ENCODE measurements at places on chromosomes 11 and 22. TPM values are rescaled to one million over a fixed set of nuclear protein-coding genes. Genes with fewer than 3 reads are reported as not detected.

- DNase-seq = no peak
- H3K4me1 ChIP-seq = no peaks in the 10 kb centered on the region
- H3K36me3 ChIP-seq = no peaks in the 10 kb centered on the region
- H3K27me3 ChIP-seq = peaks cover 6% of the 10 kb centered on the region
- no peak overlapping the region for H3K4me3 ChIP-seq
Measured at GRCh38 chr11:44634401-44635281, 69.2 kb downstream of the CD82 start.

- no peaks in the 10 kb centered on the region for H3K27me3 ChIP-seq
- no peak overlapping the region for H3K4me3 ChIP-seq
- peaks cover 12% of the 10 kb centered on the region for H3K4me1 ChIP-seq
- no peak overlapping the region for H3K27ac ChIP-seq
- peaks cover 4% of the 10 kb centered on the region for H3K36me3 ChIP-seq
- DNase-seq = peak; percentile 78
Measured at GRCh38 chr22:30920407-30920806, 48.2 kb downstream of the MORC2 start.

DNA sequence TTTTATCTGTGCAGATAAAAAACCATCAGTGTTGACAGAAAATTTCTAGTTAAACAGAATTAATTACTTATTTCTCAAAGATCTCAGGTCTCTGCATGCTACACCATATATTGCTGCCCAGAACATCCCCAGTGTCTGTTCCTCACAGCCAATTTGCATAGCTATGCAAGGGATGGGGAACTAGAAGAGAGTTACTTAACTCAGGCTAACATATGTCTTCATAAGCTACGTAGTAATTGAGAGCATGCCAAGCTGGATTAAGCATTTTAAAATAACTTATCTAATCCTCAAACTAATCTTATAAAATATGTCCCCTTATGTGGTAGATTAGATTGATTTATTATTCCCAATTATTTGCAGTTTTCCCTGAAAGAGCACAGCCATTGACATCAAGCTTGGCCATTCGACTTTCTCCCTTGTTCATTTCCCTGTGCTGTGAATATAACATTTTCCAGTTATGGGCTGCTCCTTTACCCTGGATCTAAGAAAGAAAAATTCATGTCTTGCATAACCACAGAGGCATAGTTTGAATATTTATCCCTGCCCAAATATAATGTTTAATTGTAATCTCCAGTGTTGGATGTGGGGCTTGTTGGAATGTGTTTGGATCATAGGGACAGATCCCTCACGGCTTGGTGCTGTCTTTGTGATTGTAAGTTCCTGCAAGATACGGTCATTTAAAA, 69.1 kb downstream of the C11orf87 start:
- H3K4me1 ChIP-seq = no peaks in the 10 kb centered on the region
- no peaks in the 10 kb centered on the region for H3K27me3 ChIP-seq
- no peak for DNase-seq
- no peak overlapping the region for H3K4me3 ChIP-seq
- H3K36me3 ChIP-seq = no peaks in the 10 kb centered on the region

SEPTIN5 gene
- 1.9 TPM for total RNA-seq

OR52E8 gene
- total RNA-seq = not detected

- no peaks in the 10 kb centered on the region for H3K27me3 ChIP-seq
- no peak overlapping the region for H3K27ac ChIP-seq
- no peak overlapping the region for H3K4me3 ChIP-seq
- peaks cover 6% of the 10 kb centered on the region for H3K4me1 ChIP-seq
- no peak for DNase-seq
Measured at GRCh38 chr11:71459076-71459766, 6.2 kb downstream of the NADSYN1 start.

PATE2 gene
- not detected for total RNA-seq

KCTD14 gene
- total RNA-seq = not detected

- no peaks in the 10 kb centered on the region for H3K27me3 ChIP-seq
- DNase-seq = no peak
- peaks cover 18% of the 10 kb centered on the region for H3K4me1 ChIP-seq
- no peak overlapping the region for H3K27ac ChIP-seq
- H3K36me3 ChIP-seq = no peaks in the 10 kb centered on the region
- H3K4me3 ChIP-seq = no peak overlapping the region
Measured at GRCh38 chr22:32725369-32725988, 76.0 kb upstream of the TIMP3 start.

NPTXR gene
- 6.1 TPM for total RNA-seq

- H3K27me3 ChIP-seq = no peaks in the 10 kb centered on the region
- H3K36me3 ChIP-seq = no peaks in the 10 kb centered on the region
- H3K4me1 ChIP-seq = peaks cover 11% of the 10 kb centered on the region
- H3K4me3 ChIP-seq = no peak overlapping the region
- DNase-seq = no peak
Measured at GRCh38 chr11:83054001-83054400, 17.7 kb downstream of the RAB30 start.

SEPTIN3 gene
- not detected for total RNA-seq

F2 gene
- total RNA-seq = not detected

GRCh38 chr11:72038491-72038890, 39.8 kb downstream of the IL18BP start:
- no peak overlapping the region for H3K4me3 ChIP-seq
- DNase-seq = no peak
- peak overlapping the region; percentile 88 for H3K27ac ChIP-seq
- peaks cover 60% of the 10 kb centered on the region for H3K4me1 ChIP-seq
- peaks cover 18% of the 10 kb centered on the region for H3K36me3 ChIP-seq

- no peaks in the 10 kb centered on the region for H3K27me3 ChIP-seq
- H3K4me1 ChIP-seq = peaks cover 23% of the 10 kb centered on the region
- no peaks in the 10 kb centered on the region for H3K36me3 ChIP-seq
- H3K4me3 ChIP-seq = no peak overlapping the region
Measured at GRCh38 chr11:67632175-67632981, 2.6 kb upstream of the NUDT8 start.

DNA sequence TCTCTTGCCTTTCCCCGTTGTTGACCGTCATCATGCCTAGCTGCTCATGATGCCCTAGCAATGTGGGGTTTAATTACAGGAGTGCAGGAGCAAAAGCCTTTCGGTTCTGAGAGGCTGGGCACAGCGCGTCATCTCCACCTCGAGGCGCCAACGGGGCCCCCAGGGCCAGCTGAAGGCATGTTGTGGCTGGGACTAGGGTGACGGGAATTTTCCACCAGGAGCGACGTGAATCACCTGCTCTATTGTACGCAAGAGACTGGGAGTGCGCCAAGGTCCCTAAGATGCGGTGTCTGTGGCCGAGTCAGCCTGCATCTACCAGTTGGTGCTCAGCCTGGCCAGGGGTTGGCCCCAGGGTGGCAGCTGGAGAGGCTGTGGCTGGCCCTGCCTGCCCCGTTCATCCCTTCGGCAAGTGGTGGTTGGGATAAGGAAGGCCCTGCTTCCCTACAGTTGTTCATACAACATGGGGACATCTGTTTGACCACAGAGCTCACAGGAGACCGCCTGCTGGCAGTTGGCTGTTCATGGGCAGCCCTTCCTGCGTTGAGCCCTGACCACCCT, 1175.6 kb downstream of the BRD1 start:
- no peaks in the 10 kb centered on the region for H3K36me3 ChIP-seq
- no peaks in the 10 kb centered on the region for H3K27me3 ChIP-seq
- no peak for DNase-seq
- H3K4me1 ChIP-seq = no peaks in the 10 kb centered on the region
- H3K27ac ChIP-seq = no peak overlapping the region
- no peak overlapping the region for H3K4me3 ChIP-seq

GRCh38 chr11:17601676-17602075, 54.6 kb downstream of the OTOG start:
- H3K4me1 ChIP-seq = no peaks in the 10 kb centered on the region
- no peaks in the 10 kb centered on the region for H3K36me3 ChIP-seq
- no peaks in the 10 kb centered on the region for H3K27me3 ChIP-seq

- H3K4me1 ChIP-seq = no peaks in the 10 kb centered on the region
- H3K27ac ChIP-seq = no peak overlapping the region
- H3K27me3 ChIP-seq = no peaks in the 10 kb centered on the region
Measured at GRCh38 chr11:117387992-117388755, 60.5 kb downstream of the CEP164 start.

DNA sequence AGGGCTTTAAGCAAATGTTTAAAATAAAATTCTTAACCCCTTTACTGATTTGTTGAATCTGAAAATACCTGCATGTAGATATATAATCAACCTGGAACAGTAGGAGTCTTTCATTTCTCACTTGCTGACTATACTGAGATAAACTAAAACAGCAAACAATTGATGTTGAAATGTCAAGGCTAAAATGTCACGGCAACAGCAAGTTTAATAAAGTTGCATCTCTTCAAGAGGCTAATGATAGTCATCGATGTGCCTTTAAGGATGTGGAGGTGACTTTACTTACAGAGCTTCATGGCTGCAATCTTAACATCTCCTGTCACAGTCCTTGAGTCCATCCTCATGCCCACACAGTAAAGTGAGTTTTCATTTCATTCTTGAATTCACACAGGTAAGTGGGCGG, 3.6 kb upstream of the PRRG4 start:
- H3K27ac ChIP-seq = no peak overlapping the region
- peaks cover 11% of the 10 kb centered on the region for H3K4me1 ChIP-seq
- H3K36me3 ChIP-seq = no peaks in the 10 kb centered on the region

- H3K27ac ChIP-seq = no peak overlapping the region
- H3K4me1 ChIP-seq = no peaks in the 10 kb centered on the region
- H3K27me3 ChIP-seq = no peaks in the 10 kb centered on the region
- DNase-seq = no peak
- no peak overlapping the region for H3K4me3 ChIP-seq
Measured at GRCh38 chr11:129268371-129268770, 76.2 kb upstream of the ARHGAP32 start.

ABCC8 gene
- total RNA-seq = not detected

- peak; percentile 43 for DNase-seq
- no peak overlapping the region for H3K27ac ChIP-seq
- H3K4me1 ChIP-seq = peaks cover 99% of the 10 kb centered on the region
- H3K27me3 ChIP-seq = no peaks in the 10 kb centered on the region
Measured at GRCh38 chr11:48008951-48009270, 28.6 kb downstream of the PTPRJ start.

KLHL22 gene
- total RNA-seq = 31.0 TPM

GRCh38 chr11:108680271-108680670, 15.4 kb downstream of the DDX10 start:
- H3K27ac ChIP-seq = no peak overlapping the region
- no peak overlapping the region for H3K4me3 ChIP-seq
- H3K4me1 ChIP-seq = no peaks in the 10 kb centered on the region
- peaks cover 47% of the 10 kb centered on the region for H3K36me3 ChIP-seq

DNA sequence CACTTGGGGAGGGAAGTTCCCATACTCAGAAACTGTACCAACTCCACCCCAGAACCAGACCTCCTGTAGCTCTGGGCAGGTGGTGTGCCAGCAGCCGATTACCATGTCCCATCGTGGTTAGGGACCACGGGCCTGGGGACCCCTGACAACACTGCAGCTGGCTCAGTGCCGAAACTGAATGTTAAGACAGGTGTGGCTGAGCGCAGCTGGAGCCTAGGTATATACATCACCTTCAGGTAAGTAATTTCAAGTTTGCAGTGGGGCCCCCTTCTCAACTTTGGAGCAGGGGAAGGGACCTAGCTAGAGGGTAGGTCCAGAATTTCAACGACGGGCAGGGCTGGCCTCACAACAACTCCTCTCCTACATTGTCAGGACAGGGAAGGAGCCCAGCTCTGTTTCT, 20.7 kb upstream of the PISD start:
- peaks cover 23% of the 10 kb centered on the region for H3K36me3 ChIP-seq
- no peak overlapping the region for H3K27ac ChIP-seq
- H3K4me3 ChIP-seq = no peak overlapping the region
- no peaks in the 10 kb centered on the region for H3K4me1 ChIP-seq
- DNase-seq = no peak

GRCh38 chr22:28581016-28581415, 98.6 kb downstream of the TTC28 start:
- no peak overlapping the region for H3K4me3 ChIP-seq
- H3K27me3 ChIP-seq = peaks cover 8% of the 10 kb centered on the region
- no peaks in the 10 kb centered on the region for H3K4me1 ChIP-seq
- H3K27ac ChIP-seq = no peak overlapping the region

GRCh38 chr11:20676658-20677057, 7.3 kb downstream of the NELL1 start:
- H3K27me3 ChIP-seq = no peaks in the 10 kb centered on the region
- no peak for DNase-seq
- H3K4me3 ChIP-seq = no peak overlapping the region

DNA sequence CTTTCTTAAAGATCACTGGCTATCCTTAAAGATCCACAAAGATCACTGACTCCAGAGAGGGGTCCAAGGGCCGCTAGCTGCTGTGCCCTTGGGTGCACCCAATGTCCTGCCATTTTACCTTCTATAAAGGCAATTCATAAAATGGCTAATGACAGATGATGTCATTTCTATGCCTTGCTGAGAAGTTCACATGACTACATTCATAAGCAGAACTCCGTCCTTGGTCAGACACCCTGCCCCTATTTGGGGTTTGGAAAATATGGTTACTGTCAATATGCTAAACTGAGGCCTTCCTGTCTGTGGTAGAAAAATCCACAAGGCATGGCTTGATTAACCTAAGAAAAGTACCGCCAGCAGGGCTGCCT, 60.9 kb upstream of the BMAL1 start:
- H3K27me3 ChIP-seq = no peaks in the 10 kb centered on the region
- H3K36me3 ChIP-seq = no peaks in the 10 kb centered on the region
- no peak overlapping the region for H3K27ac ChIP-seq

DNA sequence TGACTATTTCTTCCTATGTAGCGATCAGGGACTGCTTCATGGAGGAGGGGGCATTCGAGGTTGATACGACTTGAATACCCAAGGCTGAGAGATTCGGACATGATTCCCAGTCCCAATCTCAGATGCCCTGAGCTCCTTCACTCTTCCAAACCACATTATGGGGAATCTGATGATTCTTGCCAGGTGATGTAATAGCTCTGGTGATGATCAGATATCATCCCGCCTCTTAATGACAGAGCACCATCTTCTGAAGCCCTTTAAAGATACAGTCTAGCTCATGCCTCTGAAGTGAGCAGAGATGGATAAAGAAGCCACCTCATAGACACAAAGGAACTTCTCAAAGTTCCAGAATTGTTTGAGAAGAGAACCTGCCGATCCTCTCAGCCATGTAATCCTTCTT, 8.9 kb upstream of the CLMP start:
- no peaks in the 10 kb centered on the region for H3K36me3 ChIP-seq
- no peak for DNase-seq
- H3K4me1 ChIP-seq = no peaks in the 10 kb centered on the region
- peaks cover 2% of the 10 kb centered on the region for H3K27me3 ChIP-seq
- no peak overlapping the region for H3K27ac ChIP-seq

DNA sequence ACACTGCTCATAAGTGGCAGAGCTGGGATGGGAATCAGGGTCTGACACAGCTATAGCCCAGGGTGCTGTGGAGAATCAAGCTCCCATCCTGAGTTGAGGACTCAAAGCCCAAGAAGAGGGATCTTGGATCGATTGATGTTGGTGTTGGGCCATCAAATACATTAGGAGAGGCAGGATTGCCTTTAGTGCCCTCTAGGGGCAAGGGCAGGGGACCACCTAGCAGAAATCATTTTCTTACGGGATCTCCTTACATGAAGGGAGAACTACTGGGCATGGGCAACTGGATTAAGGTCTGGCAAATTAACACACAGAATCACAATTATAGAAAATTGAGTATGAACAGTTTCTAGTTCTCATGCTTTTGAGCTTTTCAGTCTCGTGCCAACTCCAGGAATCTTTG, 24.9 kb upstream of the EMSY start:
- no peaks in the 10 kb centered on the region for H3K36me3 ChIP-seq
- peak; percentile 31 for DNase-seq
- H3K27ac ChIP-seq = no peak overlapping the region
- no peaks in the 10 kb centered on the region for H3K4me1 ChIP-seq
- no peaks in the 10 kb centered on the region for H3K27me3 ChIP-seq

HOATZ gene
- total RNA-seq = not detected

Measured in natural killer cell (primary cell).